ENCODE measurements at places on chromosomes 4 and X.

GRCh38 chrX:107724653-107725052 lies 50.9 kb downstream of the TSC22D3 start:
- no peak for DNase-seq

DNA sequence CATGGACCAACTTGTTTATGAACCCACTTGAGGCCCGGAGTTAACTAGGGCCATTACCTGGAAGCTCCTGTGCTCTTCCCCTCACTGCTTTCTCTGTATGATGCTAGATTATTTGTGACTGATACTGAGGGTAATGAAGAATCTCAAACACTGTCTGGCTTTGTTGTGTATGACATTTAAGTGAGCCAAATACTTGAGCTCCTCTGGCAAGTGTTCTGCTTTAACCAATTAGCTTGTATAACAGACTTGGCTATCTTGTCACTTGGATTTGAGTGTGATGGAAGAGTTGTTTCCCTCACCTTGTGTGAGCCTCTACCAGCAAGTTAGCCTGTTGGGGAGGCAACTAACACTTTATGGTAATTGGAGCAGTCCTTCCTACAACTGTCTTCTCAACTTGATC lies 42.7 kb downstream of the CCNG2 start:
- no peak for DNase-seq

- DNase-seq = no peak
Measured at GRCh38 chr4:59770601-59771264, 1429.4 kb upstream of the ADGRL3 start.

DNA sequence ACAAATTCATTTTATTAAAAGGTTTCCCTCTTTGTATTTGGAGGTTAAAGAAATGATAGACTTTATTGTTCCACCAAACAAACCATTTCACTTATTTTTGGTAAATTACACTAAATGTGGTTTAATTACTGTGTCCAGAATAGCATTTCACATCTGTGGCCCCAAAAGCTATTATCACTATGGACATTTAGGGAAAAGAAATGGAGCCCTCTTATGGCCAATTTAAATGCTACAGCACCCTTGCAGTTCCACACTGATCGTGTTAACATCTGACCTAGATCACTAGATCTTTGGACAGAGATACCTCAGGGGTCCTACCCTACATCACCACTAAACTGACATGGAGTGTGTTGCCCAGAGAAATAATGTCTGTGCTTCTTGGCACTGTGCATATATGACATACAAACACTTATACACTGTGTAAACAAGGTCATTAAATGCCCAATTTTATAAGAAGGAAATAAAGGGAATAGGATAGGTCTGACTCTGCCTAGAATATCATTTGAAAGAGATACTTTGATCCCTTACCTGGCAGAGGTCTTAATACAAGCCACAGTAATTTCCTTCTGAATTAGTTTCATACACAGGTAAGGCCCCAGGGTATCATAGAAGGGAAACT lies 163.9 kb downstream of the KDR start:
- peak; percentile 52 for DNase-seq

DNA sequence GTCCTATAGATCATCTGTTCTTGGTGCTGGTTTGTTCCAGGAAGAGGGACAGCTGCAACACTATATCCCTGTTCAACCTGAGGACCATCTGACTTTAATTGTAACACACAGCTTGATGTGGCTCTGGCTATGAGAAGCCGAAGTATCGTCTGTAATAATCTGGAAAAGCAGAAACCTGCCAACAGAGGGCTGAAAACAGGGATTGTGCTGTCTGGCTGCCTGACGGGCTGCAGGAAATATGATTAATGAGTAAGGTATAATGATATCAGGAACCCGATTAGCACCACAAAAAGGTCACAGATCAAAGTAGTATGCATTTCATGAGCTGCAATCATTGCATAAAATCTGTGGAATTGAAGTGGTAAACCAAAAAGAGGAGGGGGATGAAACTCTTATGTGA lies 170.4 kb upstream of the MAB21L2 start:
- DNase-seq = peak; percentile 42

DNA sequence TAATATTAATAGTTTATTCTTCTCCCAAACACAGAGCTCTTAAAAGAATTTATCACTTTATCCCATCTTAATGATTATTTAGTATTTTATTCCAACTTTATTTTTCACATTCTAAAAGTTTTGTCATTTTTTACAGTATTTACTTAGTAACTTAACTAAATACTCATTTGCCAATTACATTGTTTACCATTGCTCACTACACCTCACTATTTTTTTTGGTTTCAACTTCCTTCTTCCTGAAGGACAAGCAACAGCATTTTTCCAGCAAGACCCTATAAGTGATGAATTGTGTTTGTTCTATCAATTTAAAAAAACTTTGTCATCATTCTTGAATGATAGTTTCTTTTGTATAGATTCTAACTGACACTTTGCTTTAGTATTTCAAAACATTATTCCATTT lies 19.4 kb upstream of the SRD5A3 start:
- no peak for DNase-seq

DNA sequence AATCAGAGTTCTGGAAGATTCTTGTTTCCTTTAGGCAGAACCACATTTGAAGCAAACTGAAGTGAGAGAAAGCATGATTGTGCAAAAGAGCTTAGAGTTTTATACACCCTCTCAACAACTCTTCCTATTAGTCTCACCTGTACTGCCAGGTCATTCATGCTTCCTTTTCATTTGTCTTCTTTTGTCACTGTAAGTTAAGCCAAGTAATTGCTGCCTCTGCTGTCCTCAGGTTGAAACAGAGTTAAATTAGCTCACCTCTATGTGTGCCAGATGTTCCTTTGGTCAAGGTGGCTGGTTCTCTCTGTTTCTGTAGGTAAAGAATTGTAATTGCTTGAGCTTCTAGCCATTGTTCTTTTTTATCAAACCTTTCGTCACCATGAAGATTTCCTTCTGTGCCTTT lies 41.1 kb upstream of the HPGD start:
- DNase-seq = no peak

DNA sequence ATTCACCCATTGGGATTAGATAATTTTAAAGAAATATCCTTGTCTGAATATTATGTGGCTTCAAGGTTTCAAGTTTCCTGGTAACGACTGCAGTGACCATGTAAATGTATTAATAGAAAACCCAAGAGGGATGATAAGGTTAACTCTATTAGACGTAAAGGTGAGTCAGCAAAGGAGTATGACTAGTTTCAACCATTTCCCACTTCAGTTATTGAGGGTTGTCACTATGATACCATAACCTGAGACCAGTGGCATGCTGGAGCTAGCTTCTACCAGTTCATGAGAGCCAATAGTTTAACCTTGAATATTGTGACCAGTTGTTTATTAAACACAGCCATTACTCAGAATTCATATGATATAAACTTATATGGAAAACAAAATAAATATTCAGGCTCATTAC lies 270.1 kb downstream of the TMA16 start:
- DNase-seq = no peak

DNA sequence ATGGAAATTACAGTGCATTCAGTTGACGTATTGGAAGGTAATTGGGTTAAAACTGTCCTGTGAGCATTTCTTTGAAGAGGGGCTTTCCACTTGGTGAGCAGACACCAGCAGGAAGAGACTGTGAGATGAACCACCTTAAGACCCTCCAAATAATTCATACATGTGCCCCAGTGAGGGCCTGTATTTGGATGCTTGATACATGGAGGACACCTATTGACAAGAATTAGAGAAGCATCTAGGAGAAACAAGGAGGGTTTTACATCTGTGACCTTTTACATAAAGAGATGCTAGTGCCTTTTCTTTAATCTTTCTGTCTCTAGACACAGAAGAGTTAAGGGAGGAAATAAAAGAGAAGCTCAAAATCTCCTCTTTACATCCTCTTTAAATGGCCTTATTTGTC lies 1115.3 kb upstream of the IGFBP7 start:
- no peak for DNase-seq

DNA sequence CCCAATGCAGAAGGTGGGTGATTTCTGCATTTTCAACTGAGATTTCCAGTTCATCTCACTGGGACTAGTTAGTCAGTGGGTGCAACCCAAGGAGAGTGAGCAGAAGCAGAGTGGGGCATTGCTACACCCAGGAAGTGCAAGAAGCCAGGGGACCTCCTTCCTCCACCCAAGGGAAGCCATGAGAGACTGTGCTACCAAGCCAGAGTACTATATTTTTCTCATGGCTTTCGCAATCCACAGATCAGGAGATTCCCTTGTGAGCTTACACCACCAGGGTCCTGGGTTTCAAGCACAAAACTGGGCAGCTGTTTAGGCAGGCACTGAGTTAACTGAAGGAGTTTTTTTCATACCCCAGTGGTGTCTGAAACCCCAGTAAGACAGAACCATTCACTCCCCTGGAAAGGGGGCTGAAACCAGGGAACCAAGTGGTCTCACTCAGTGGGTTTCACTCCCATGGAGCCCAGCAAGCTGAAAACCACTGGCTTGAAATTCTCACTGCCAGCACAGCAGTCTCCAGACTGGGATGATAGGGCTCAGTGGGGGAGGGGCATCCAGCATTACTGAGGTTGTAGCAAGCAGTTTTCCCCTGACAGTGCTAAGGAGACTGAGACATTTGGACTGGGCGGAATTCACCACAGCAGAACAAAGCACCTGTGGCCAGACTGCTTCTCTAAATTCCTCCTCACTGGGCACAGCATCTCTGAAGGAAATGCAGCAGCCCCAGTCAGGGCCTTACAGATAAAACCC lies 903.4 kb downstream of the TECRL start:
- DNase-seq = no peak

DNA sequence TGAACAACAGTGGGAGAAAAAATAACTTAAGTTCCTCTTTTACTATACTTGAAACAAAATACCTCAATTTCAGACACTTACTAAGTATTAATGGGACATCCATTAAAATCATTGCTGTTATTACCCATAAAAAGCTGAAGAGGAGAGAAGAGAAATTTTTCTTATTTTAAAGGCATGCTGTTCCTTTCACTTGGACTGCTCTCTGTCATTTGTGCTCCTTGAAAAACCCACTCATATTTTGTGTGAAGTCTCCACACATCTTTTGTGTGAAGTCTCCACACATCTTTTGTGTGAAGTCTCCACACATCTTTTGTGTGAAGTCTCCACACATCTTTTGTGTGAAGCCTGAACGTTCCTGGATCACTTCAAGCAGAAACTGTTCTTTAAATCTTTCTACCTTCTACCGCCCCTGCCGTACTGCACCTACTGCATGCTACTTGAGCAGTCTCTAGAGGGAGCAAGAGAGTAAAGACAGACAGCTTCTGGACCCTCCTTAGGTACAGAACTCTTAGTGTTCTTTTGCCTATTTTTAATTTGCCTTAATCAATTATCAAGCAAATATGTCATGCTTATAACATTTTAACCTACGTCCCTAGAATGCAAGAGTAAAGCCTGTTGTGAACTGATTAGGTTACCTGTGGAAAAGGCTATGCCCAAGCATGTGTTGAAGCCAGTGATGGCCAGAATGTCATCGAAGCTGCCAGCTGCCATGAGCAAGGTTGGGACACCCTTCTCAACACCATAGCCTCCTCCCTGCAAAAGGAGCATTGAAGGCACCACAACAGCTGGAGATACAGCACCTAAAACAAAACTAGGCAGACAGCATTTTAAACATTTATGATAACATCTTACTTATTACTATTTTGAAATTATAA lies 27.1 kb upstream of the SLC9B1 start:
- DNase-seq = peak; percentile 41

DNA sequence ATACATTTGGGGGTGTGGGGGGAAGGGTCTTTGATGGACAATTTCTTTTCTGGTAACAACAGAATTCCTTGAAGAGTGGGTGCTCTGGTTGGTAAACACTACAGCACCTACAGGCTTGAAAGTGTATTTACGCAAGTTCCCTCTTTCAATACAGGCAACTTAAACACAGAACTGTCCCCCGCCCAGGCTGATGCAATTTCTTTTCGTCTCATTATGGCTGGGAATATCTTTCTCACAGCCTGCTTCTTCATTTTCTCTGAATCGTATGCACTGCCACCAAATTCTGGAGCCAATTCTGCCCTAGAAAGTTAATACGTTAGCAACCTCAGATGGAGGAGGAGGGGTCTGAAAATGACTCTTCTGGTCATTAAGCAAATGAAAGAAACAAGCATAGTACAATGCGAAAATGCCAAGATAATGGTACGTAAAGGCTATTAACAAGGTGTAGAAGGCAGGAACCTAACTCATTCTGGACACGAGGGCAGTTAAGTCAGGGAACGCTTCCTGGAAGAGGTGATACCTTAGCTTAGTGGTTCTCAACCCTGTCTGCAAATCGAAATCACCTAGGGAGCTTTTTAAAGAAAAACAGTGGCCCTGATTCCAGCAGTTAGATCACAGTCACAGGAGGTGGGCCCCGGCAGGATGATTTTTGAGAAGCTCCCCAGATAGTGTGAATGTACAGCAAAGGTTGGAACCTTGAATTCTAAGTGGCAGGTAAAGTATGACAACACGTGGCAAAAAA lies 1.0 kb downstream of the AGA start:
- DNase-seq = peak; percentile 68

GRCh38 chrX:39764441-39764914 lies 333.3 kb downstream of the BCOR start:
- DNase-seq = peak; percentile 39

DNA sequence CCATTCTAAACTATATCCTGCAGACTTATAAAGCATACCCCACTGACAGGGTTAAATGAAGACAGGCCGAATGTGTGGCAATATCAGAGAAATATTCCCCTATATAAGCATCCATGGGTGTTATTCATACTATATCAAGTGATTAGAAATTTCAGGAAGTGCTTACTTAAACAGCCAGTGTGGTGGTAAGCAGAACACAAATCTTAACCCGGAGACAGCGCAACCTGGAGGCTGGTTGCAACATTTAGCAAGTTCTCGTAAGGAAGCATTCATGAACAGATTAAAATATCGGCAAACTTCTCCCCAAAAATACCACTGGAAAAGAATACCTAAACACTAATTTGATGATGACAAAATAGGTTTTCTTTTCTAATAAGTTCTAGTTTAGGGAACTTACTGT lies 261.2 kb downstream of the CBLL2 start:
- no peak for DNase-seq

GRCh38 chr4:112279025-112279881 lies 6.5 kb downstream of the TIFA start:
- DNase-seq = no peak

All from fibroblast of upper back skin (primary cell).